Stimulated activated CD8-positive, alpha-beta memory T cell treated with anti-CD3 and anti-CD28 coated beads, Interleukin-15, amount 100 ng/mL, for 48 hours (primary cell): ENCODE measurements at places on chromosomes 2 and 18.

GRCh38 chr2:29213888-29214291 lies 98.7 kb downstream of the CLIP4 start:
- DNase-seq = no peak

DNA sequence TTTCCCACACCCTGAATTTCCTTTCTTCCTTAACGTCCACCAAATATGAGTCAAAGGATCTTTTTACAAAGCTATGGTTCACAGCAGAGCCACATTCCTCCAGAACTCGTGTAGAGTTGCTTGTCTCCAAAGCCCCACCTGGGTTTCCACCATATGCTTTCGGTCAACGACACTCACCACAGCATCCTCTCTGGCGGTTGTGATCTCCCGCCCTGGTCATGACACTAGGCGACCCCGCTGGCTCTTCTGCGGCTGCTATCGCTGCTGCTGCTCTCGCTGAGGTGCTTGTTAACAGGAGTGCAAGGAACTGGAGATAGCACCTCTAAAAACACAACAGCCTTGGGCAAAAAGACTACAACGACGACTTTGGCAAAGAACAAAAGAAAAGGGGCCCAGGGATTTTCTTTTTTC lies 340 bp downstream of the SLC40A1 start:
- DNase-seq = no peak

- no peak for DNase-seq
Observed at GRCh38 chr2:215664847-215665525, 229.1 kb upstream of the FN1 start.

DNA sequence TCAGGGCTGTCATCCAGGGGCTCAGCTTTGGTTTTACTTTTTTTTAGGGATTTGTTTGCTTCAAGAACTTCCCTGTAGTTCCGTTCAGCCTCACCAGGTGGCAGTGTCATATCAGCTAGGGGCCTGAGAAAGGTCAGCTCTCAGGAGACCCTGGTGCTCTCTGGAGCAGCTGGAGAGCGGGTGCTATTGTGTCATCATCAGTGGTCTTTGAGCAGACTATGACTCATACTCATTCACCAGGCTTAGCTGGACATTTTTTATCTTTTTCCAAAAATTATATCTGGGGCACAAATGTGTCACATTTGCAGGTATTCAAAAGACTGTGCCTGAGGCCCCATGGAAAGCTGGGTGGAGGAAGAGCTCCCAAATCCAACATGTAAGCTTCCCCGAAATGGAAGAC lies 24.4 kb downstream of the ZNF892 start:
- no peak for DNase-seq

DNA sequence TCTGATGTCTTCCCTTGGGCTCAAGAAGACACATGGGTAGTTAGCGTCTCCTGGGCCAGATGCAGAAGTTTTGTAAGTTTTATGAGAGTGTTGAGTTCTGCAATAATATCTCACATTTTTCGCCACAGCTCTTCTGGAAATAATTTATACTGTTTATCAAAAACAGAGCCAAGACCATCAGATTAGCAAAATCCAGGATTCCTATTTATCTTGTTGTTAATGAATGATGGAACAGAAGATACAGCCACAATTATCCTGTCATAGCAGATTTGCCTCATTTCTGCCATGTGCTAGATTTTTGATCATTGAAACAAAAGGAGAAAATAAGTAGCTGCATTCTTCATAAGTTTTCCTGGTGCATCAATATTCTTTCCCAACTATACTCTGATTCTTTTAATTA lies 1048.6 kb upstream of the KLHL29 start:
- DNase-seq = no peak

DNA sequence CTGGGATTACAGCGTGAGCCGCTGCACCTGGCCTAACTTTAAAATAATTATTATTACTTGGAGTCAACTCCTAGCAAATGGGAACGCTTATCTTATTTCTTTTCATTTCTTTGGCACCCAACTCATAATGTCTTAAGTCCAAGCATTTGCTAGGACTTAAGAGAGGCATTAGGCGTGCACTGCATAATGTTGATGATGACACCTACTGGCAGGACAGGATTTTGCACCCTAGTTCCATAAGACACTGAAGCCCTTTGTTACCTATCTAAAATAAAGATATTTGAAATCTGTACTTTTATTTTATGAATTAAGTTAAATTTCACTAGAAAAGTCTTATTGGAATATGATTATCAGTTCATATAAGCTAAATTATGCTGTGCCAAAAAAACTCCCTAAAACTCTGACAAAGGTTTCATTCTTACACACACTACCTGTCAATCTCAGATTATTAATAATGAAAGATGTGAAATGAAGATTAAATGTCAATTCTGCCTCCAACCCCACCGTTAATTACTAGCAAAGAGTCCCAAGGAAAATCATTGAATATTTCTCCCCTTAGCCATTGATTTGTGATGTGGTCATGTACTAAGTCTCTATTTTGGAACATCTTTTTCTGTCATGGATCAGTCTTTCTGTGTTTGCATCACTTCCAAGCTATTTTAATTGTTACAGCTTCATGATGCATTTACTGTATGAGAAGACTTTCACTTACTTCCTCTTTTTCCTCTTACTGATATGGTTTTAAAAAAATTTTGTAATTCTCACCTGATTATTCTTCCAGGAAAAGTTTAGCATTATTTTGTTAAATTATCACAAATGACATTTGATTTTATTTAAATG lies 12.7 kb upstream of the CDH2 start:
- DNase-seq = no peak

GRCh38 chr18:36675076-36675475 lies 153.7 kb downstream of the TPGS2 start:
- DNase-seq = no peak

- DNase-seq = no peak
Observed at GRCh38 chr18:9712611-9713010, 4.5 kb downstream of the RAB31 start.

DNA sequence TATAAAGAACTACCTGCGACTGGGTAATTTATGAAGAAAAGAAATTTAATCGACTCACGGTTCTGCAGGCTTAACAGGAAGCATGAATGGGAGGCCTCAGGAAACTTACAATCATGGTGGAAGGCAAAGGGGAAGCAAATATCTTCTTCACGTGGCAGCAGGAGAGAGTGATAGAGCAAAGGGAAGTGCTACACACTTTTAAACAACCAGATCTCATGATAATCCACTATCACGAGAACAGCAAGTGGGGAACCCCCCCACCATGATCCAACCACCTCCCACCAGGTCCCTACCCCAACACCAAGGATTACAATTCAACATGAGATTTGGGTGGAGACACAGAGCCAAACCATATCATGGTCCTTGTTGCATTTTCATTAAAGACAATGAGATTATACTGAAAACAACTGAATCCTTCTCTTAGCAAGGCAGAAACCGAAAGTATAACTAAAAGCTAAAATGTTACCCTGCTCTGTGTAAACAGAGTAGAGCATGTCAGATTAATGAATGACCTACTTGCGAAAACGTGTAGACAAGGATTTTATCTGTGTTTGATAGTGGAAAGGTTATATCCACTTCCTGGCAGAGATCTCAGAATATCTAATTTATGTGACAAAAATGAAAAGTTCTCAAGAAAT lies 60.1 kb upstream of the RBBP8 start:
- no peak for DNase-seq

GRCh38 chr2:238939521-238940403 lies 91.9 kb downstream of the TWIST2 start:
- no peak for DNase-seq

DNA sequence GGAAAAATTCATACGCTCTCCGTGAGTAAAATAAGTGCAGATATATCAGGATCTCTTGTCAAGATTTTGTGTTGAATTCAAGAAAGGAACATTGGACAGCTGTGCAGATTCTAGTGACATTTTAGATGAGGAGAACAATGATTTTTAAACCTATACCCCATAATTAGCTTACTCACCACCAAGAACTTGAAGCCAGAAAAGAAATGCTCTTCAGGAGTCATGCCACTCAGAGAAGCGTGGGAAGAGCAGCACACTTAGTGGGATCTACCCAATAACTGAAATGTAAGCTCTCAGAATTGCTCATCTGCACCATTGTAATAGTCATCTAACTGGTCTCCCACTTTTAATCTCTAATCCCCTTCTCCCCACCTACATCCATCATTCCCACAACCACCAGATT lies 9.2 kb upstream of the ERMN start:
- no peak for DNase-seq

- peak; percentile 32 for DNase-seq
Observed at GRCh38 chr18:62715759-62716615, 646 bp downstream of the PHLPP1 start.

- DNase-seq = no peak
Observed at GRCh38 chr2:155145758-155146229, 447.3 kb downstream of the KCNJ3 start.

DNA sequence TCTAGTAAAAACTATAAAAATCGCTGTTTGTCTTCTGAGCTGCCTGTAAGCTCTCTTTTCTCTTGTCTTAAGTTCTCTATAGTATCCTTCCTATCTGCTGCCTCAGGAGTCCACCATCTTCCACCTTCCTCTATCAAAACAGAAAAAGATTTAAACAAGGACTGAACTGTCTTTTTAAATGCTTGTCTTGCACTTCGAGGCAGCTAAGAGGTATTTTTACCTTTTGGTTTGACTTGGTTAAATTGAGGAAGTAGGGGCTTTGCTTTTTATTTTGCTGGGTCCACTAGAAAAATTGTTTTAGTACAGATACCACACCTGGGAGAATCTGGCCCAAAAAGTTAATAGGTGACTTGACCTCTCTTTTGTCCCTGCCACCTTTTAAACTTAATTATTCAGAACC lies 12.2 kb downstream of the SESTD1 start:
- DNase-seq = no peak

- DNase-seq = no peak
Observed at GRCh38 chr2:207995887-207996286, 29.4 kb downstream of the PLEKHM3 start.

DNA sequence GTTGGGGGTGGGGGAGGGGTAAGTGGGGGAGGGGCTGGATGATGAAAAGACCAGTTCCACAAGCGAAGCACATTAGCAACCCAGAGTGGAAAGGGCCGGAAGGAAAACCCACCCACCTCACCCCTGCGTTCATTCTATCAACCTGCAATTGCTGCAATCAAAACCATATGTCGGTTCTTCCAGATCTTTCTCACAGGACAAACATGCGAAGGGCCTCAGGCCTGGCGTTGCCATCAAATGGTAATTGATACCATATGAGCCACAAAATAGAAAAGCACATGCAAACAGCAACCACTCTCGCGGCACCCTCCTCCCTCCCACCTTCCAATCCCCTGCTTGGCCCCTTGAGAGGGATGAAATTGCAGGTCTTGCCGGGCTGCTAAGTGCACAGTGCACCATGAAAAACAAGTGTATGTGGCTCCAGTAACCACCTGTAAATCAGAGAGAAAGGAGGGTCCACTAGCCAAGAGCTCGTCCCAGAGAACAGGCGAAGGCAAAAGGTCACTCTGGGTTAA lies 287.5 kb downstream of the TCF4 start:
- no peak for DNase-seq

- no peak for DNase-seq
Observed at GRCh38 chr2:3470856-3471737, 48.2 kb downstream of the ADI1 start.

DNA sequence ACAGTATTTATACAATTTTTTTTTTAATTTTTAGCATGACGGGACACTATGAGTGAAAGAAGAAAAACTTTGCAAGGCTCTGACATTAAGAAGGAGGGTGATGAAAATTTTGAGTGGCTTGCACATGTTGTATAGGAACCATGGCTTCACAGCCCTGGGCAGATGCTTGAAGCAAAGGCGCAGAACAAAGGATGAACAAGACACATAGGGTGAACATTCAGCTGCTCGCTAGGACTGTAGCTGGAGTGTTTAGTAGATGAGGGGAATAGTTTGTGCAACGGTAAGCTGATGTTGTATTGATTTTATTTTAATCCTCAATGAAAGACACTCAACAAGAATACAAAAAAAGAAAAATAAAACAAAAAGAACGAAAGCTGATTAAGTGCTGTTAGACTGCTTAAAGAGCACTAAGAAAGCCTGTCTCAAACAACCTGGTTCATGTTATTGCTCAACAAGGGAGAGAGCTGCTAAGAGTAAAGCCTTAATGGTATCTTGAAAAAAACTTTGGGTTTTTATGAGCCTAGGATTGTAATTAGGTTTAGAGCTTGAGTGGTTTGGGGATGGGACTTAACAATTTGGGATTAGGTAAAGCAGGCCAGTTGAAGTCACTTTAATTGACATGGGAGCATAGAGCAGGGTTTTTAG lies 41.2 kb upstream of the GCFC2 start:
- no peak for DNase-seq

DNA sequence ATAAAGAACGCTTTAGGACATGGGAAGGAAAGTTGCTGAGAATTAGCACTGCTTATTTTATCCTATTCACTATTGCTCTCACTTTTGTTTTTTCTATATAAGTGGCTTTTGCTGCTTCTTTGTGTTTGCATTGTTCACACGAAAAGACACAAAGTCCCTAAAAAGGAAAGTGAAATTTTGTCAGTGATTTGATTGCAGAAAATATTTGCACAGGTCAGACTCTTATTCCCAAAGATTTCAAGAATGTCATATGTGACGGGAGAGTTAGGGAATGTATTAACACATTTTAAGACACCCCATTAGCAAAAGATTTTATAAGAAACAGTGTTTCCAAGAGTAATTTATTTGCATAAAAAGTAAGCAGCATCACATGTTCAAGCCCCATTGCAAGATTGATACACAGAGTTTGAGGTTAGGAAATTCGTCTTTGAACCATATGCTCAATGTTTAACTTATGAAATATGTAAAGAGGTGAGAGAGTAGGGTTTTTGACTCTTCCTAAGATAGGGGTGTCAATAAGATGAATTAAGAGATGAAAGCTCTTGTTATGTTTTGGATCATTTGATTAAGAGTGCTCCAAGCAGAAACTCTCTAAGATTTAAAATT lies 57.0 kb downstream of the CCDC102B start:
- no peak for DNase-seq

DNA sequence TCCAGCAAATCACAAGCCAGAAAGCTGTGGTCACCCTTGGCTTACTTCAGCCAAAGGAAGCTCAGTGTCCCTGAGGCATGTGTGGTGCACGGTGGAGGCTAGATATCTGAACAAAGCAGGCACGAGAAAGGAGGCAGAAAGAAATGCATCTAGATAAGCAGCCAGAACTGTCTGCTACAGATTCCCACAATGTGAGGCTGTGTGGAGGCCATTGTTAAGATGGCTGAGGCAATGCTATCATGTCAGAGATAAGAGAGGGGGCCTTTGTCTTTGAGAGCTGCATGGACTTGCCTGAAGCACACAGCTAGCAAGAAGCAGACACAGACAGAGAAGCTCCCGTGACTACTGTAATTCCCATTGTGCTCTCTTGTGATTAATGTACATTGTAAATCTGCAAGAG lies 110.5 kb upstream of the LYPD6 start:
- no peak for DNase-seq

DNA sequence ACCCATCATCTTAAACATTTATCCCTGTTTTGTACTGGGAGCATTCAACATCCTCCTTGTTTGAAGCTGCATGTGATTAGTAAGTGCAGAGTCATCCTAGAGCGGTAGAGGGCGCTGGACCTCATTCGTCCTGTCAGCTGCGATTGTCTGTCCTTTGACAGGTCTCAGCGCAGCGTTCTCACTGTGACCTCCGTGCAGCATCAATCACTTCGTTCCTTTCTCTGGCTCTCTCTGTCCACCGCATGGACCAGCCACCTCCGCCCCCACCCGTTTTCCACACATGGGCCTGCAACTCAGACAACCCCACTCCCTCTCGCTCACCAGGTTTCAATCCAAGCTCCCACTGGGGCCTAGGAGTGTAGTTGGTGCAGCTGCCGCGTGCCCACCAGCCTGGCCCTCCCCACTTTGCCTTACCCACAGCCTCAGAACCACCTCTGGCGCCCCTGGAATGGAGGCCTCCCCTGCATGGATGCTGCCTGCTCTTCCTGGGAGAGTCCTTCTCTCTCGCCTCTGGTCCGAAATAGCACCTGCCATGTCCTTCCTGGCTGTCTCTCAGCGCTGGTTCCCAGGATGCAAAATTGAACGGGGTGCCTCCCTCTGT lies 90.5 kb downstream of the NDUFA10 start:
- peak; percentile 25 for DNase-seq
